ENCODE measurements at places on chromosomes 5 and 9.

GRCh38 chr9:34253460-34253837 lies 74.6 kb downstream of the UBAP1 start:
- DNase-seq = no peak

- DNase-seq = no peak
Observed at GRCh38 chr5:55218967-55219366, 8.1 kb downstream of the MCIDAS start.

DNA sequence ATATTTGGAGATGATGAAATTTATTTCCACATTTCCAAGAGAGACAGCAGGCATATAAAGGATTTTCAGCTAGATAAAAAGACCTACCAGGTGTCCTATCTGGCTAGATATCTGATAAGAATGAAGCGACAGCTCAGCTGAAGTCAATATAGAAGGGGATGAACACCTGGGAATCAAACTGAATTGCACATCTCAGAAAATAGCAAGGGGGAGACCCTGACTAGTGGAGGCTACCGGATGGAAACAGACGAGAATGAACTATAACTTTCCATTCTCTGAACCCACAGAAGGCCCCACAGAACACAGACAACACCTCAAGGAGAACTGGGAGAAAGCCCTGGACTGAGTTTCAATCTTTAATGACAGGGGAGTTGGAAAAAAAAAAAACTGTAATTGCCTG lies 51.1 kb downstream of the CPLANE1 start:
- DNase-seq = no peak

- no peak for DNase-seq
Observed at GRCh38 chr5:82670692-82671091, 392.5 kb upstream of the RPS23 start.

GRCh38 chr9:5278486-5278885 lies 26.0 kb downstream of the RLN2 start:
- no peak for DNase-seq

DNA sequence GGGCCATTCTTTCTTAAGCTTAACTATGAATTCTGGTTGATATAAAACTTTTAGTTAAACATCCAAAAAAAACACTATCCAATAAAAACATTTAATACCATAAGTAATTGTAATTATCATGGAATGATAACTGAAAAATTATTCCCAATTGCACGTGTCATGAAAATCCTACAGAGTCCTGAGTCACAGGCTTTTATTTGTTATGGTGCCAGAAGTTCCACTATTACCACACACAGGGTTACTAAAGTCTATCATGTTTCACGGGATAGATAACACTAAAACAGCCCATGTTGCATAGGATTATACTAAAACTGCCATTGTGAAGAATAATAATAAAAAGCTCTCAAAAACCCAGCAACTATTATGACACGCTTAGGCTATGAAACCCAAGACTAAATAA lies 1381.8 kb downstream of the EFNA5 start:
- DNase-seq = no peak

DNA sequence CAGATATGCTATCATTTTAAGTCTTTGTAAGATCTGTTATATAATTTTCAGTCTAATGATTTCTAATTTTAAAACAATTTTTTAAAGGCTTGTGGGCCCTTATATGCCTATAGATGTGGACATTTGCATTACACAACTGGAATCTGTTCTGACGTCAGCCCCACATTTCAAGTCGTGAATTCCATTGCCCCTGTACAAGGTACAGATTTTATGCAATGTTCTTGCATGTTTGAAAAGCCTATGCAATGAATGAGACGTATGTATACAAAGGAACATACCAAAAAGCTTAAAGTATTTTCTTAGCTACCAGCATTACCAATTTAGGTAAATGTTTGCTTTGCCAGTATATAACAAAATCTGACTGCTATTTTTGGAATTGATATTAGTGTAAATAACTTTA lies 77.2 kb downstream of the ITGA1 start:
- no peak for DNase-seq

- DNase-seq = no peak
Observed at GRCh38 chr5:123119334-123119986, 30.4 kb downstream of the PRDM6 start.

DNA sequence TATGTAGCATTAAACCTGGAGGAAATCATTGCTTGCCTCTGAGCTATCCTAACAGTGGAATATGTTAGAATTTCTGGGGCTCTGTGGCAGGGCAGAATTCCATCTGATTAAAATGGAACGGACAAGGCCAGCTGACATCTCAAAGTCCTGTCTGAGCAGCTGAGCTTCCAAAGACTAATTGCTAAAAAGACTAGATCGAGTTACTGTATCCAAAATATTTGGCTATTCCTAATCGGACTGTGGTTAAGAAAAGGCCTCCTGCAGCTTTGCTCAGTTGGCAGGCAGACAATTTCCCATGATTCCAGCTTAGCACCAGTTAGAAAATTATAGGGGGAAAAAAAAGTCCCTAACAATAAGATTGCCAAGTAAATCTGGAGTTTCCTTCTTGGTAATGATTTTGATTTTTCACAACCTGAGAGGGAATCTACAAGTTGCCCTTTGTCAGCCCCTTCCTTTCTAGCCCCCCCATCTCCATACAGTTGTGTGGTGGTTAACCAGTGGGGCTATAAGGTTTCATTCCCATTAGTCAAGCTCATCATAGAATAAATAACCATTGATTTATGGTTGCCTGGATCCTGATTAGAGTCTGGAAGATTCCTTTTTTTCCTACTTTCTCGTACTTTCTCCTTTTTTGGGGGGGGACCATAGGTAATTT lies 26.4 kb downstream of the PTGR1 start:
- DNase-seq = no peak

DNA sequence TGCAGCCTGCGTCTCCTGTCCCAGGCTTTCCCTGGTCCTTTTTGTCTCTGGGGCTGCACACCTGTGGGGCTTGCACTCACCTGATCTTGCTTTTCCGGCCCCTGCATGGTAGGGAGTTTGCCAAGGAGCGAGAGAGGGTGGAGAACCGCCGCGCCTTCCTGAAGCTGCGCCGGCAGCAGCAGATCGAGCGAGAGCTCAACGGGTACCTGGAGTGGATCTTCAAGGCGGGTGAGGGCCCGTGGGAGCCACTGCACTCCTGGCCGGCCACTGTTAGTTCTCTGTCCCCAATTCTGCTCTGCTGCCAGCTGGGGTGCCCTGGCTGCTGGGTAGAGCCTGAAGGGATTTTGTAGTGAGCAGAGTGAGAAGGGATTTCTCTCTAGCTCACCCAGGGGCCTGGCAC lies 78.0 kb downstream of the CACNA1B start:
- no peak for DNase-seq

- DNase-seq = no peak
Observed at GRCh38 chr5:136559651-136560050, 194.3 kb upstream of the TRPC7 start.

- DNase-seq = no peak
Observed at GRCh38 chr9:112069318-112070169, 105.6 kb downstream of the SUSD1 start.
